IMR-90 (cell line): ENCODE measurements at places on chromosomes 16 and 17. TPM values are rescaled to one million over a fixed set of nuclear protein-coding genes. Genes with fewer than 3 reads are reported as not detected.

The CSNK1D gene
- total RNA-seq = 38.3 and 47.1 TPM in 2 replicates

- no peaks in the 10 kb centered on the region for H3K36me3 ChIP-seq
- H3K4me1 ChIP-seq = no peaks in the 10 kb centered on the region
- no peak overlapping the region for H3K27ac ChIP-seq
- DNase-seq = no peak
Observed at GRCh38 chr17:4463818-4464476, 30.2 kb downstream of the SPNS3 start.

DNA sequence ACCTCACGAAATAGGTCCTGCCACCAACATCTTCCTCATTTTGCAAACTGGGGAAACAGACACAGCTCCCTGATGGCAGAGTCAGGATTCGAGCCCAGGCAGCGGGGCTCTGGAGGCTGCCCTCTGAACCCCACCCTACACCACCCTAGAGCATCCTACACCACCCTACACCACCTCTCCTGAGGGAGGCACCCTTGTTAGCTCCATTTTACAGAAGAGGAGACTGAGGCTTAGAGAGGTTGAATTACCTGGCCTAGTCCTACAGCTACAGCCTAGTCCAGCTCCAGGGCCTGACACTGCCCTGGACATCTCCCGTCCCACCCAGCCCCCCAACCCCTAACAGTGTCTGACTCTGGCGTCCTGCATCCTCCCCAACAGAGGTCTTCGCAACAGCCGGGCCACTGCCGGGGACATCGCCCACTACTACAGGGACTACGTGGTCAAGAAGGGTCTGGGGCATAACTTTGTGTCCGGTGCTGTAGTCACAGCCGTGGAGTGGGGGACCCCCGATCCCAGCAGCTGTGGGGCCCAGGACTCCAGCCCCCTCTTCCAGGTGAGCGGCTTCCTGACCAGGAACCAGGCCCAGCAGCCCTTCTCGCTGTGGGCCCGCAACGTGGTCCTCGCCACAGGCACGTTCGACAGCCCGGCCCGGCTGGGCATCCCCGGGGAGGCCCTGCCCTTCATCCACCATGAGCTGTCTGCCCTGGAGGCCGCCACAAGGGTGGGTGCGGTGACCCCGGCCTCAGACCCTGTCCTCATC lies 3.2 kb upstream of the NECAB2 start:
- H3K36me3 ChIP-seq = peaks cover 29% of the 10 kb centered on the region
- no peak for DNase-seq
- no peak overlapping the region for H3K27ac ChIP-seq
- H3K4me3 ChIP-seq = no peak overlapping the region
- no peaks in the 10 kb centered on the region for H3K4me1 ChIP-seq
- peaks cover 12% of the 10 kb centered on the region for H3K27me3 ChIP-seq

DNA sequence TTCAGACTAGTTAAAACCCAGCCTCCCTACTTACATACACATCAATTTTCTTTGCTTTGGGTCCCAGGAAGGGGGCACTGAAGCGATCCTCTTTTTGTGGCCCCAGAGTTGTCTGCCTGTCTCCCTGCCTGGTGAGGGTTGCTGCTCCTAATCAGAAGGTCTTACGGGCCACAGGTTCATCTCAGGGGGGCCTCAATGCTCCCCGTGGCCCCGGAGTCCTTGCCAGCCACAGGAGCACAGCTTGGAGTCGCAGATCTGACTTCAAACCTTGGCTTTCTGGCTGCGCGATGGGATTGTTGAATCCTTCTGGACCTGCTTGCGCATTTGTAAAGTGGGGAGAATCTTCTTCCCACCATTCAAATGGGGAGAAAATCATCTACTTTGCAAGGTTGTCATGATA lies 44.8 kb upstream of the MYH10 start:
- H3K27me3 ChIP-seq = no peaks in the 10 kb centered on the region
- no peak overlapping the region for H3K4me3 ChIP-seq
- H3K27ac ChIP-seq = peak overlapping the region; percentile 7; the same call in 1 of the 2 replicates
- DNase-seq = no peak
- peaks cover 11% of the 10 kb centered on the region; the same call in 1 of the 2 replicates for H3K4me1 ChIP-seq

- no peaks in the 10 kb centered on the region for H3K36me3 ChIP-seq
- H3K4me3 ChIP-seq = no peak overlapping the region
- H3K27me3 ChIP-seq = no peaks in the 10 kb centered on the region
- no peak overlapping the region for H3K27ac ChIP-seq
- DNase-seq = no peak
Observed at GRCh38 chr17:11121341-11121985, 119.5 kb upstream of the SHISA6 start.

GRCh38 chr16:52707676-52708337 lies 160.9 kb upstream of the TOX3 start:
- H3K4me3 ChIP-seq = no peak overlapping the region
- H3K4me1 ChIP-seq = no peaks in the 10 kb centered on the region
- H3K36me3 ChIP-seq = no peaks in the 10 kb centered on the region
- H3K27ac ChIP-seq = no peak overlapping the region
- no peaks in the 10 kb centered on the region for H3K27me3 ChIP-seq

- H3K27ac ChIP-seq = no peak overlapping the region
- no peak for DNase-seq
- no peak overlapping the region for H3K4me3 ChIP-seq
- H3K36me3 ChIP-seq = no peaks in the 10 kb centered on the region
Observed at GRCh38 chr17:74607221-74607620, 15.1 kb upstream of the CD300LD start.

DNA sequence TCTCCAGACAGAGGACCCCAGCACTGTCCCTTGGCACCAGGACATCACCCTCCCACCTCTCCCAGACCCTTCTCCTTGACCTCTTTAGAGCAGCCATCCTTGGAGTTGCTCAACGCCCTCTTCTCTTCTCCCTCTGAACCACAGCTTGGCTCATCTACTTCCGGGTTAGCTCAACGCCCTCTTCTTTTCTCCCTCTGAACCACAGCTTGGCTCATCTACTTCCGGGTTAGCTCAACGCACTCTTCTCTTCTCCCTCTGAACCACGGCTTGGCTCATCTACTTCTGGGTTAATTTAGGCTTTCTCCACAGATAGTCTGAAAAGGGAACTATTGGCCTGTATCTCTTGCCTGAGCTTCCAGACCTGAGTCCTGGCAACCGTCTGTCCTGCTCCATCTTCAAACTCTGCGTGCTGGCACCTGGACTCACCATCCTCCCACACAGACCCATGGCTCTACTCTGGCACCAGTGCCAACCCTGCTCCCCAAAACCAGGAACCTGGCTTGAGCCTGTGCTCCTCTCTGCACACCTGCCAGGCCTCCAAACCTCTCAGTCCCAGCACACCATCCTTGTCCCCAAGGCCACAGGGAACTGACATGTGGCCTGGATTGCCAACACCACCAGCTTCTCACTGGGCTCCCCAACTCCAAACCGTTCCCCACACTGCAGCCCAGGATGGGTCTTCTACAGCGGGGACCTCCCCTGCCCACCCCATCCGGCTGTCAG lies 25.3 kb upstream of the FAAP100 start:
- no peak overlapping the region for H3K4me3 ChIP-seq
- no peaks in the 10 kb centered on the region for H3K27me3 ChIP-seq
- no peak for DNase-seq
- peaks cover 34% of the 10 kb centered on the region for H3K4me1 ChIP-seq
- H3K27ac ChIP-seq = peak overlapping the region; percentile 59

DNA sequence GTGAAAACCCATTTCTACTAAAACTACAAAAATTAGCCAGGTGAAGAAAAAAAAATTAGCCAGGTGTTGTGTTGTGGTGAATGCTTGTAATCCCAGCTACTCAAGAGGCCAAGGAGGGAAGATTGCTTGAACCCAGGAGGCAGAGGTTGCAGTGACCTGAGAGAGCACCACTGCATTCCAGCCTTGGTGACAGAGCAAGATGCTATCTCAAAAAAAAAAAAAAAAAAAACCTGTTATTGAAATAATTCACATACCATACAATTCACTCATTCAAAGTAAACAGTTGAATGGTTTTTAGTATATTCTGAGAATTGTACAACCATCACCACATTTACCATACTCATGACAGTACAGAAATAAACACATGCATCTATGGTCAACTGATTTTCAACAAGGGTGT lies 31.0 kb downstream of the ZNRF1 start:
- no peak overlapping the region for H3K4me3 ChIP-seq
- H3K27ac ChIP-seq = no peak overlapping the region
- H3K4me1 ChIP-seq = peaks cover 20% of the 10 kb centered on the region

DNA sequence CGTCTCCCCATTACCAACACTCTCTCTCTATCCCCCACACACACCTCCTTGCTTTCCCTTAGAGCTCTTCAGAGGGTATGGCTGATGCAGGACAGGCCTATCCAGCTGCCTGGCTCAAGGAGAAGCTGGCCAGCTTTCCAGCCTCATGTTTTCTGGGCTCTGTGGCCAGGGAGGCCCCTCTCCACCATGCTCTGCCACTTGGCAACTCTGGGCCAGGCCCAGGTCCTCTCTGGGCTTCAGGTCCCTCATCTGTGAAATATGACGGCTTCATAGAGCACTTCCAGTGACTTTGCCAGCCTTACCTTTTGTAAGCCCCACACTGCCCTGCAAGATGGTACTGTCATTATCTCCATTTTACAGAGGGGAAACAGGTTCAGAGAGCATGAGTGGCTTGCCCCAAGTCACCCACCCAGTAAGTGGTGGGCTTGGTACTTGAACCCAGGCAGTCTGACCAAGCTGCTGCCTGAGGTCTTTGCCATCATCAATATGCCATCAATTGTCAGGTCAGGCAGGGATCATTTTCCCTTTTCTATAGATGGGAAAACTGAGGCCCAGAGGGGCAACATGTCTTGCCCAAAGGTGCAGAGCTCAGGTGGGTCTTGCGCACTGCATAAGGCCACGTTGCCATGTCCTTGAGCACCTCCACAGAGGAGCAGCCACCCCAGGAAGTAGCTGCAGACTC lies 548 bp upstream of the ADGRG5 start:
- no peak for DNase-seq
- peaks cover 48% of the 10 kb centered on the region for H3K27me3 ChIP-seq
- no peak overlapping the region for H3K4me3 ChIP-seq
- H3K36me3 ChIP-seq = no peaks in the 10 kb centered on the region
- no peak overlapping the region for H3K27ac ChIP-seq
- H3K4me1 ChIP-seq = peaks cover 5% of the 10 kb centered on the region; the same call in 1 of the 2 replicates

DNA sequence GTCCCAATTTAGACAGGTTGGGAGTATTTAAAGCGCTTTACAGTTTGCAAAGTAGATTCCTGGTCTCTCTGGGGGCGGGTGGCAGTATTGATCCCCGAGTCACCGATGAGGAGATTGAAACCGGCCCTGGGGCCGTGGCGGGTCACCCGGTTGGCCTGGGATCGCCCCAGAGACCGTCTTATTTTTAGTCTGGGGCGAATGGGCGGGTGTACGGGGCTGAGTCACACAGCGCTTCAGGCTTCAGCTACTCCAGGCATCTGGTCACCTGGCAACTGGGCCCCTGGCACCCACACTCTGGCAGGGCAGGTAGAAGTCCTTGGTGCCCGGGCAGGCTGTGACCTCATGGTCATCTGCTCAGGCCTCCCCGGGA lies 669 bp downstream of the MIEF2 start:
- peaks cover 32% of the 10 kb centered on the region for H3K36me3 ChIP-seq
- peak; percentile 44 for DNase-seq
- peaks cover 18% of the 10 kb centered on the region for H3K4me1 ChIP-seq
- peak overlapping the region; percentile 71 for H3K27ac ChIP-seq
- no peaks in the 10 kb centered on the region for H3K27me3 ChIP-seq

GRCh38 chr16:67579686-67580085 lies 17.4 kb downstream of the CTCF start:
- H3K4me3 ChIP-seq = no peak overlapping the region
- H3K27ac ChIP-seq = no peak overlapping the region
- H3K4me1 ChIP-seq = peaks cover 2% of the 10 kb centered on the region; the same call in 1 of the 2 replicates
- H3K27me3 ChIP-seq = no peaks in the 10 kb centered on the region

- H3K27me3 ChIP-seq = peaks cover 2% of the 10 kb centered on the region; the same call in 1 of the 2 replicates
- peaks cover 5% of the 10 kb centered on the region for H3K4me1 ChIP-seq
- no peaks in the 10 kb centered on the region for H3K36me3 ChIP-seq
- H3K4me3 ChIP-seq = no peak overlapping the region
Observed at GRCh38 chr17:27809555-27809954, 9.2 kb upstream of the NOS2 start.

DNA sequence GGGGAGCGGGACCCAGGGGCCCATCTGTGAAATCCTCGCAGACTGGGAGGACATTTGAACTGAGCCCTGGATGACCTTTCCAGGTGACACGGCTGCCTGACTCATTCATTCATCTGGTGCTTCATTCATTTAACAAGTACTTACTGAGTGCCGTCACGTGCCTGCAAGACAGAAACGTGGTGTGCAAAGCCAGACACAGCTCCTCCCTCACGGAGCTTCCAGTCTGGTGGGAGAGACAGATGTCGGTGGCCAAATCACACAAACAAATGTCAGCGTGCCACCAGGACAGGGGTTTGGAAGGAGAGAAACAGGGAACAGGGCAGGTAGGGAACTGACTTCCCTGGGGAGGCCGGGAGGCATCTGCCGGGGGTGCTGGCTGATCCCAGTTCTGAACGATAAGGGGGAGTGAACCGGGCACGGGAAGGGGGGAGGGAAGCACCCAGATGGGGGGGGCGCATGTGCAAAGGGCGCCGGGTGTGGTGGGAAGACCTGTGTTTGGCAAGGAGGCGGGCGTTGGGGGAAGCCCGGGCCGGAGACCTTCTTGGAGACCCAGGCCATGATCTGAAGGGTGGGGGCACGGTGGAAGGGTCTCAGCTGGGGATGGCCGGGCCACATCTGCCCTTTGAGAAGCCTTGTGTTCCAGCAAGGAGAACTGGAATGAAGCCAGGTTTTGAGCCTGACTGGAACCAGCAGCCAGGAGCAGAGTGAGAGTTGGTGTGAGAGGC lies 93.6 kb upstream of the CIBAR2 start:
- H3K27ac ChIP-seq = peak overlapping the region; percentile 45
- H3K36me3 ChIP-seq = no peaks in the 10 kb centered on the region
- H3K27me3 ChIP-seq = no peaks in the 10 kb centered on the region
- DNase-seq = peak; percentile 78

GRCh38 chr17:71741836-71742235 lies 379.0 kb upstream of the SOX9 start:
- DNase-seq = no peak
- no peak overlapping the region for H3K27ac ChIP-seq
- no peaks in the 10 kb centered on the region for H3K4me1 ChIP-seq
- no peaks in the 10 kb centered on the region for H3K36me3 ChIP-seq
- no peaks in the 10 kb centered on the region for H3K27me3 ChIP-seq
